ENCODE measurements at places on chromosomes 6 and 20.

DNA sequence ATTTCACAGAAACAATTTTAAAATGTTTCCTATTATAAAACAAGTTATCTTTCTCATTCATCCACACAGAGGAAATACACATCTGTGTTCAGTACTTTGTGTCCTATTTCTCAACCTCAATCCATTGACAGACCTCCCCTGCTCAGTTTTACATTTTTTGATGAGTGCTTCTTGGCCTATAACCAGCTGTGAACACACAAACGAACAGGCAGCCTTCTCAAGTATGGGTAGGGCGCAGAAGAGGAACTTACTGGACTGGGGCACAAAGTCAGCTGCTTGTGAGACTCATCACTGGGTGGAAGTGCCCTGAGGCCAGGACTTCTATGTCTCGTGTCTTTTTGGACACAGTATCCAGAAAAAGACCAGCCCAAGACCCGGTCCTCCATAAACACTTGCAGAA, 2.8 kb downstream of the RPS6KA2 start:
- peak; percentile 69 for DNase-seq

GRCh38 chr20:24190905-24191304, 202.3 kb upstream of the GGTLC1 start:
- DNase-seq = no peak

DNA sequence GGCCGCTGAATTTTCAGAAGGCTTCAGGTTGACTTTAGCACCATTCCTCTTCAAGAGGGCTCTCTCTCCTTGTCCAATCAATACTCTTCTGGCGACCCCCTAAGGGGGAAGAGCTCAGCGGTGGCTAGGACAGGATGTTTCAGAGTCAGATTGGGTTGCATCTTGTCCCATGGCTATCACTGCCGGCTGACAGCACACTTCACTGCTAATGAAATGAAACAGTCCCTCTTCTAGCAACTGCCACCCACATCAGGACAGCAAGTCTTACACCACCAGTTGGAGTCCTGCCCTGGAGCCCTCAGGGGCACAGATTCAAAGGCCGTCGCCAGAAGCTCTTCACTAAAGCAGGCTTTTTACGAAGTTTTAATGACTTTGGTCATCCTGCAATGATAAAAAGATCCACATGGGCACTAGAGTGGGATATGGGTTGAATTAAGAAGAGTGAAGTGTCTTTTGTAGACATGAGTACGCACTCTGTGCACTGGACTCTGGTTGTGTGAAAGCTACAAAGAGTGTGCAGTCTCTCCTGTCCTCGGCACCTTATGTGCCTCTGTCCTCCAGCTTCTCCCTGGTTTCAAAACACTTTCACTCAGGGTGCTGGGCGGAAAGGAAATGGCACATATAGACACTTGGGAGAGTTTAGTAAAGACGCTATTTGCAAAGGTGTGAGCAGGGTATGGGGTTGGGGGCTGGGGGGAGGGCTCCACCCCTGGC, 66.1 kb upstream of the SLC22A16 start:
- no peak for DNase-seq

GRCh38 chr6:150646228-150646627, 46.5 kb downstream of the PLEKHG1 start:
- no peak for DNase-seq

GRCh38 chr6:15305909-15306308, 60.0 kb downstream of the JARID2 start:
- DNase-seq = no peak

DNA sequence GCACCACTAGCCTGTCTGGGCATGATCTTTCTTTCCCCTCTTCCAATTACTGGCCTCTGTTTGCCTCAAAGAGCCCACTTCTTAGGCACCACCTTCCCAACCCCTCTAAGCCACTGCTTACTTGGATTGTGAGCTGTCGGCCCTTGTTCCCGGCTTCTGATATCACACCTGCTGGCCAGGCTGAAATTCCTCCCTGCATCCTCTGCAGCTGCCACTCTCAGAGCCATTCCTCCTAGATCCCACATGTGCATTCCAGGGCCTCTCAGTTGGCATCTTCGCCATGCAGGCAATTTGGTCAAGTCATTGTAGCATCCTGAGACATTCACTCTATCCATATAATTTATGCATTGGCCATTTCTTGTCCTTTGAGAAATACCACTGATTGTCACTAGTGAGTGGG, 135.9 kb downstream of the OLIG3 start:
- no peak for DNase-seq

DNA sequence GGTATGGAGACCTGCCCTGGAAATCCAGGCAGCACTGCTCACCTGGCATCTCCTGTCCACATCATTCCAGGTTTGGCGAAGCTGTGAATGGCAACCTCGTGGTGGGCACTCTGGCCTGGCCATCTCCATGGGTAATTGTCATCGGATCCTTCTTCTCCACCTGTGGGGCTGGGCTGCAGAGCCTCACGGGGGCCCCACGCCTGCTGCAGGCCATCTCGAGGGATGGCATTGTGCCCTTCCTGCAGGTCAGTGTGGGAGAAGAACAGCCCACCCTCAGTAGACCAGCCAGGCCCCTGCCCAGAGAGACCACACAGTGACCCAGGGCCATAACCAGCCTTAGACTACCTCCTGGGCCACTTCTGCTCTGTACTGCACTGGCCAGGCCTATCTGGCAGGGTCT, 15.9 kb downstream of the SLC12A5 start:
- no peak for DNase-seq

DNA sequence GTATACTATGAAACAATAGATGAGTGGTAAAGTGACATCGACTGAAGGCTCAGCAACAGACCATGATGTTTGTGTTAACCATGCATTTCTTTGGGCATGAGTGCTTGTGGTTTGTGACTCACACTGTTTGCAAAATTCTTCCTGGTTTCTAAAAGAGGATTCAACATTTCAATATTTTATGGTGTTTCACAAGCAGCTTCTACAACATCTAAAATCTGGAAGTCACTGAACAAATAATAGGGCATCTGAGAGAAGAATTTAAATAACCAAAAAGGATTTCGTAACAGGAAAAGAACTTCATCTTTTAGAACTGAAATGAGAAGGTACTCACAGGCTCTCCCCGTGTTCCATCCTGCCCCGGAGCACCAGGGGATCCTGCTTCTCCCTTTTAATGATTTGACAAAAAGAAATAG, 146.2 kb downstream of the COL21A1 start:
- peak; percentile 3 for DNase-seq

GRCh38 chr6:149855040-149855654, 9.0 kb downstream of the LRP11 start:
- no peak for DNase-seq

DNA sequence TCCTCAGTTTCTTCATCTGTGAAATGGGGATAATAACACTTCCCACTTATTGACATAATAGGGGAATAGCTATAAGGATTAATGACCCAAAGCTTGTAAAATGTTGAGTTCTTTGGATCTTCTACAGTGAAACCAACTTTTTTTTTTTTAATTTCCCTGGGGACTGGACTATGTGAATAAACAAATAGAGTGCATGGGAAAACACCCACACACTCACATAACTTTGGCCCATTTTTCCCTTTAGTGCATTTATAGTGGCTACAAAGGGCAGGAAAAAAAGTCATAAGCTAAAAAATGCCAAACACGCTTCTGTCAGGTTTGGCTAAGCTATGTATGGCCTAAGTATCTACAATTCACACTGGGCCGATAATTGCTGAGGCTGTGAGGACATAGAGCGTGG, 406.2 kb upstream of the JAG1 start:
- DNase-seq = no peak

DNA sequence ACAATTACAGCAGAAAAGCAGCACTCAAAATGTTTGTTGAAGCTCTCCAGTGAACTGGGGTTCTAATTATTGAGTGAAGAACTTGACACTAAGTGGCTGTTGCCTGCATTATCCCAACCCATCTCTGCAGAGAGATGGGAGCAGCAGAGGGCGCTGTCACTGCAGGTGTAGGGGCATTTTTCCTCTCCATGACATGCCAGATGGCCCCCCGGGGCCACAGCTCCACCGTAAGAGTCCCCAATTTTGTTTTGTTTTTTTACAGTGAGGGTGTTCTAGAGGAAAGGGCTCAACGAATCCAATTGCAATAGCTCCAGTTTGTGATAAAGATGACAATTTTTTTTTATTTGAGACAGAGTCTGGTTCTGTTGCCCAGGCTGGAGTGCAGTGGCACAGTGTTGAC, 1.9 kb upstream of the FUCA2 start:
- peak; percentile 51 for DNase-seq

DNA sequence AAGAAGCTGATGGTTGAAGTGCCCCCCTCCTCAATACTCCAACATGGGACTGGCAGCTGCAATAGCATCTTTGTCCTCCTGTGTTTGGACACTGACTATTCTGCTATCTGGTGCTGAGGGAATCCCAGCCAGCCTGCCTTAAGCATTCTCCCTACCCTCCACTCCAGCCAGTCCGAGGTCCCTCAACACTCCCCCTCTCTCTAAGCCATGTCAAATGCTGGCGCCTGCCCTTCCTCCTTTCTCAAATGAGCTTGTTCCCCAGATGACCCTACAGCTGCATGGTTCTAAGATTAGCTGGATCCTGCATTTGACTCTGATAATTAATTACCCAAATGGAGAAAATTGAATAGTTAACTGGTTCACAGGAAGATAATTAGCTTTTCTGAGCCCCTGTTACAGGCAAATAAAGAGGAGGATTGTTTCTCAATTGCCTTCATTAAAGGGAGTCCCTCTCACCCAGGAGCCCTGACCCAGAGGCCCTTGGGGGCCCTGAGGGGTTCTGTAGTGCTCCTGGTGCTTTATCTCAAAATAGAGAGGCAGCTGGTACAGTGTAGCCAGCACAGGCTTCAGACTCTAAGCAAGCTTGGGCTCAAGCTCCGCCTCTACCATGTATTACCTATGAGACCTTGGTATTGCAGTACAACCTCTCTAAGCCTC, 37.9 kb upstream of the CHD6 start:
- DNase-seq = no peak

DNA sequence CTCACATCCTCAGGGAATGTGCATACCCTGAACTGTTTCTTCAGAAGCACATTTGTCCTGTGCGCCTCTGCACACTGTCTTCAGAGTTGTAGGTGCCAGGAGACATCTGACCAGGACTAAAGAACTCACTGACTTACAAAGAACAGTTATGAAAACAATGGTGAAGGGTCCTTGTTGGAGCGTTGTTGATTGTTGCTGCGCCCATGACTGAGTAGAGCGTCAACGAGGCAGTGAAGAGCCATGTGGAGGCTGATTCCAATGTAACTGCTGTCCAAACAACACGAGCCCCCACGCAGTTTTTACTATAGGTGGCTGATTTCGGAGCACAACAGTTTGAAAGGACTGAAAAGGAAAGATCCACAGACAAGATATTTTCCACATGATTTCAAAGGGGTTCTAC, 380.3 kb downstream of the CDH26 start:
- no peak for DNase-seq

GRCh38 chr20:50528129-50528528, 17.9 kb downstream of the PTPN1 start:
- DNase-seq = no peak

DNA sequence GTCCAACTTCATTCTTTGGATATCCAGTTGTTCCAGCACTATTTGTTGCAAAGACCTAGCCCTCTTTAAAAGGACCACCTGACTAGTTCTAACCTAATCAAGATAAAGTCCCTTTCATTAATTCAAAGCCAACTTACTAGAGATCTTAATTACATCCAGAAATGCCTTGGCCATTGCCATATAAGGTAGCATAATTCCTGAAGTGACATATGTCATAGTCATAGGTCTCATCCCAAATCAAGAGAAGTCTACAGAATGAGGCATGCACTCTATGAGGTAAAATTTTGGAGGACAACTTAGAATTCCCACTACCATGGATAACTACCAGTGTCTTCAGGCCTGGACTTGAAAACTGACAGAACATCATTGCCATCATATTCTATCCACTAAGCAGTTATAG, 420.4 kb upstream of the ID4 start:
- DNase-seq = no peak

GRCh38 chr20:38126146-38126921, 38.7 kb downstream of the TGM2 start:
- no peak for DNase-seq

DNA sequence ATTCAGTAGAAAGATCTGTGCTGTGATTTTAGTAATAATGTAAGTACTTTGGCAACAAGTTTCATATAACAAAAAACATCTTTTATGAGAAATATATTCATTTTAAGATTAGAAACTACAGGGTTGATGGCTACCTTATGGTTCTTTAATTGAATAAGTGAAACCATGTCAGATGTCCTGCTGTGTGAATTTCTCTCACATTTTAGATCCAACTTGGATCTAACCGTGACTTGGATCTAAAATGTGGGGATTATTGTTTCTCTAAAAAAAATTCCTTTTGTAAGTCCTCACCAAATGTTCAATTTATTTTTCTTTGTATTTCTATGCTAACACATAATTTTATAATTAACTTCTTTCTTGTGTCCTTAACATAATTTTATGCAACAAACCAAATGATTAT, 30.4 kb downstream of the ZC2HC1B start:
- no peak for DNase-seq

GRCh38 chr20:58788896-58789544, 61.7 kb downstream of the GNAS-AS1 start:
- no peak for DNase-seq
